Right lung (tissue), 10 donors: ENCODE measurements at places on chromosomes 5 and 9. TPM values are rescaled to one million over a fixed set of nuclear protein-coding genes. Genes with fewer than 3 reads are reported as not detected.

The ACTBL2 gene
- not detected for polyA plus RNA-seq

GRCh38 chr5:76291305-76292077, 111.6 kb upstream of the IQGAP2 start:
- DNase-seq: no peak

GRCh38 chr5:76983468-76983867, 30.6 kb downstream of the CRHBP start:
- DNase-seq: no peak

DNA sequence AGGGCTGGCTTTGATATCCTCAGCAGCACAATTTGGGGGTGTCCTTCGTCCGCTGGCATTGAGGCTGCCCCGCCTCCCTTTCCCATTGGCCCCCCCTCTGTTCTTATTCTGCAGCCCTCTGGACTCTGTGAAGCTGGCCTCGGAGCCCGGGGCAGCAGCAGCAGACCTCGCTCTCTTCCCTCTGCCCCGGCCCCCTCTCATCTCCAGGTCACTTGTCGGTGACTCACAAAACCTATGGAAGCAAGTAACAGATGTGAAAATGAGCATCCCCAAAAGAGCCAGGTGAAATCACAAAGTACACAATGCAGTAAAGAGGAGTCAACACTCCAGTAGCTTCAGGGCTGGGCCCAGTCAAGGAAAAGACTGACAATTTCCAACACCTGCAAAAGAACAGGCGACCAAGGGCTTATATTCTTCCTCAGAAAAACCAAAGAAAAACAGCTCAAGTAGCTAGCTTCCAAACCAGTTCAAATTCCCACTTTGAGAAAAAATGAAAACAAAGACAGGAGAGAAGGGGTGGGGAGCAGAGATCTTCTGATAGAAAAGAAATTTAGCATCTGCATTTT, 97.5 kb downstream of the ZNF608 start:
- DNase-seq: no peak

DNA sequence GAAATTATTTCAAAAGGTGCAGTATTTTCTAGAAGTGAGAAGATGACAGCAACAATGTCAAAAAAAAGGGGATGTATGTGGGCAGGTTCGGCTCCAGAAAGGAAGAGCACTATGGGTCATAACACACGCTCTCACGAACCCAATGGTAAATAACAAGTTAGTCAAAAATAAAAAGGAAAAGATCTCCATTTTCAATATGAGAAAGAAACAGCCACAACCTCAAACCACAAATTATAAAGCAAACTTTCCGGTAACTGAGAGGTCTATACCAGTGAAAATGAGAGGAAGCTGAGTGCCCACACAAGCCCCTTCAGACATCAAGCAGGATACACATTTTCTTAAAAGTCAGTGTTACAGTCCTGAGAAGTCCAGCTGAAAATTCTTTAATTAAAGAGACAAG, 398.5 kb upstream of the RPS23 start:
- DNase-seq: no peak

- DNase-seq: no peak
Measured at GRCh38 chr5:6759983-6760382, 46.8 kb downstream of the TENT4A start.

DNA sequence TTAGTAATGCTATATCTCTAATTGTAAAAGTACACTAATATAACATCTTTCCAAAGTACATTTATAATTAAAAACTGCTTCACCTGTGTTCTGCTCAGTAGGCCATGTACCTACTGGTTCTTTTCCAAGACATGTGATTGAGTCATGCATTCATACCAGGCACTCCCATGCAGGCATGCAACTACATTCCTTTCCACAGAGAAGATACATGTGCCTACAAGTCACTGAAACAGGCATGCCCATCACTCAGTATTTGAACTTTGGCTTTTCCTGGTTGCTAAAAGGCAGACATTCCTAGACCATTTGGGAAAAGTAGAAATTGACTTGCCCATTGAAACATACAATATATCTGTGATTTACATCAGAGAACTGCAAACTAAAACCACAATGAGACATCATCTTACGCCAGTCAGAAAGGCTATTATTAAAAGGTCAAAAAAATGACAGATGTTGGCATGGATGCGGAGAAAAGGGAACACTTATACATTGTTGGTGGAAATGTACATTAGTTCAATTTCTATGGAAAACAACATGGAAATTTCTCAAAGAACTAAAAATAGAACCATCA, 148.3 kb upstream of the MOCS2 start:
- no peak for DNase-seq
